ENCODE measurements at places on chromosomes 12 and 14. TPM values are rescaled to one million over a fixed set of nuclear protein-coding genes. Genes with fewer than 3 reads are reported as not detected.

Gene GLIPR1L1
- total RNA-seq: not detected

Gene MYO1H
- not detected for total RNA-seq

Gene TAS2R46
- 0.46 TPM for total RNA-seq

Gene ERBB3
- 228 TPM for total RNA-seq

Gene NR1H4
- 45.8 TPM for total RNA-seq

Gene GPR84
- 1.8 TPM for total RNA-seq

Gene P2RX7
- 7.7 TPM for total RNA-seq

Gene KRT7
- 335 TPM for total RNA-seq

DNA sequence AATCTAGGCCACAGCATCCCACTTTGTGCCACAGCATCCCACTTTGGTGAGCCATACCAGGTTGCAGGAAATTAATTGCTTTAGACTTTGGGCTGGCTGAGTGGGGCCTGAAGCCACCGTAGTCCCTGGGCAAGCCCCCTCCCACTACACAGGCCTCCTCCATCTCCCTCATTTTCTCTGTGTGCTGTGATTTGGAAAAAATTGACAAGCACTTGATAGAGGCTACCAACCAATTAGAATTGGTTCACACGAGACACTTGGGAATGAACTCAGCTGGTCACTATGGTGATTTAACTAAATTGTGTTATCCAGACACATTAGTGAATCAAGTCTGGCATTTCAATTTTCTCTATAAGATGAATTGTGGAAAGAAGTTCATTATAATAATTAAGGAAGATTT lies 481.1 kb downstream of the DIO2 start:
- no peak for DNase-seq

DNA sequence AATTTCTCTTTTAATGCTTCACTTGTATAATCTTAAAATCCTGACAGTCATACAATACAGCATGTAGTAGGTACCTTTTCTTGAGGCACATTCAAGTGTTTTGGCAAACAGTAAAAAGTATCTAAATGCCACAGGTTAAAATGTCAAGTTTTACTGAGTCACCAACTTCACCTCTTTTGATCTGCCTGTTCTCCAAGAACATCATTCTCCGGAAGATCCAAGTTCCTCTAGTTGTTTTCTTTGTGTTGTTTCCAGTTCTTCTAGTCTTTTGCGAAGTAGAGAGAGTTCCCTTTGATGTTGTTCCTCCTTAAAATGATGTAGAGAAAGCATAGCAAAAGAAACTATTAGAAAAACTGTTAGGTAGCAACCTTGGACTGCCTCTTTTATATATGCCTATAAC lies 151.1 kb downstream of the CEP83 start:
- DNase-seq: no peak

DNA sequence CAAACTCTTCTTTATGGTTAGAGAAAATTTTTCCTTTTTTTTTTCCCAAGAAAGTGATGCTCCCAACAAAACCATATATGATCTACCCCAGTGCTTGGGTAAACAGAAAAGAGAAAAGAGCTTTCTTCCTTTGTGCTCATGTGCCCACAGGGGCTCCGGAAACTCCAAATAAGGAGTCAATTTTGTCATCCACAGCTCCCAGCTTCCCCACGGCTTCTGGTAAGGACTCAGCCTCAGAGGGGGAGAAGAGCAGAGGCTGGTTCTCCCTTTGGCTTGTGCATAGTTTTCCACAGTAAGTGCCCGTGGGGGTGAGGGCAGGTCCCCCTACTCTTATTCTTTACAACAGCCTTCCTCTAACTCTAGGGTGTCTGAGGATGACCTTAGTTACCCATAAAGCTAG lies 13.3 kb upstream of the RGS6 start:
- DNase-seq: no peak

DNA sequence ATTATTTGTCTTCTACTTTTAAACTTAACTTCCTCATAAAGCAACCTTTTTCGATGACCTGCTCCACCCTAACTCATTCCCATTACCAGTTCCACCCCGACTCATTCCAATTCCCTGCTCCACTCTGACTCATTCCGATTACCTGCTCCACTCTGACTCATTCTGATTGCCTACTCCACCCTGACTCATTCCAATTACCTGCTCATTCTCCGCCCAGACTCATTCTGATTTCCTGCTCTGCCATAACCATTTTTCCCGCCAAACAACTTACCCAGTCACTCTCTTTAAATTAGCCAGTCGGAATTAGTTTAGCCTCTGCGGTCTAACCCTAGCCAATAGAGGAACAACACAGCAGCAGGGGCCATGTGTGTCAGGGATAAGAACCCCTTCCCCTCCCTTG lies 249.1 kb downstream of the DPY19L2 start:
- peak; percentile 54 for DNase-seq

- no peak for DNase-seq
These were observed 32.8 kb downstream of the FMNL3 start for GRCh38 chr12:49674318-49674981.

- DNase-seq: no peak
These were observed 11.1 kb downstream of the AQP6 start for GRCh38 chr12:49983892-49984291.

DNA sequence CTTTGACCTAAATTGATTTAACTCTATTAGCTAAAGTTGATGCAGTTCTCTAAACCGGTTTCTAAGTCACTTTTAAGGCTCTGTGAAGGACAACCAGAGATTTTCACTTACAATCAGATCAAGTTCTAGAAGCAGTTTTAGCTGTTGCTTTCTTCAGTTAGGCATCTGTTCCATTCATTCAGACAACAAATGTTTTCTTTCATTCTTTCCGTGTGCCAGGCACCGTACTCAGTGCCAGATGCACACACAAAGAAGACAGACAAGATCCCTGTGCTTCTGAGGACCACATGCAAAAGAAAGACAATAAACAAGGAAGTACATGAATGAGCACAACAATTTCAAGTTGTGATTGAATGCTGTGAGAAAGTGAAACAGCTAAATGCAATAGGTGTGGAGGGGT lies 11.1 kb upstream of the EGLN3 start:
- DNase-seq: no peak

DNA sequence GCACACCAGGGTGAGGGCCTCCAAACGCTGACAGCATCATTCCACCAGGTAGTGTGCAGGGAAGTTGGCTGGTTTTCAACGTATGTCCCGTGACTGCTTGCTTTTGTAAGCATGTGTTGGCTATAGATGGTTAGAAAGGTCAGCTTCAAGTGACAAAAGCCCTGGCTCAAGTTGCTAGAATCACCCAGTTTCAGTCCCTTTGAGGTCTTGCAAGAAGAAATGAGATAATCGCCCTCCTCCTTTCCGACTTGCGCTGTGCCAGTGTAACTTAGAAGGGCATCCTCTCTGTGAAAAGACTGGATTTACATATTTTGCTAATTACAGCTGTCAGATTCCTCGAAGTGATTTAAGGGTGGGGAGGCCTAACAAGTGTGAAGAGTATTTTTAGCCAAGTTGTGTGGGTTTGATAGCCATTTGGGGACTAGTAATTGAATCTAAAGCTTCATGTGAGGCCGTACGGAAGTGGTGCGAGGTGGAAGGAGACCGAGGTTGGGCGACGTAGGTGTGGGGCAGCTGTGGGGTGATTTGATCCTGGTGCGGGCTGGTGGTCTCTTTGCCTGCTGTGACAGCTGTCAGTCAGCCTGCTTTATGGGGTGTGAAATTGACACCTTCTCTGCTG lies 94.7 kb downstream of the CHST11 start:
- DNase-seq: no peak

GRCh38 chr12:684416-684815 lies 21.2 kb upstream of the NINJ2 start:
- no peak for DNase-seq

- no peak for DNase-seq
These were observed 84.2 kb downstream of the PDE3A start for GRCh38 chr12:20452496-20453010.

- DNase-seq: no peak
These were observed 13.4 kb upstream of the KLHL42 start for GRCh38 chr12:27766587-27766986.

DNA sequence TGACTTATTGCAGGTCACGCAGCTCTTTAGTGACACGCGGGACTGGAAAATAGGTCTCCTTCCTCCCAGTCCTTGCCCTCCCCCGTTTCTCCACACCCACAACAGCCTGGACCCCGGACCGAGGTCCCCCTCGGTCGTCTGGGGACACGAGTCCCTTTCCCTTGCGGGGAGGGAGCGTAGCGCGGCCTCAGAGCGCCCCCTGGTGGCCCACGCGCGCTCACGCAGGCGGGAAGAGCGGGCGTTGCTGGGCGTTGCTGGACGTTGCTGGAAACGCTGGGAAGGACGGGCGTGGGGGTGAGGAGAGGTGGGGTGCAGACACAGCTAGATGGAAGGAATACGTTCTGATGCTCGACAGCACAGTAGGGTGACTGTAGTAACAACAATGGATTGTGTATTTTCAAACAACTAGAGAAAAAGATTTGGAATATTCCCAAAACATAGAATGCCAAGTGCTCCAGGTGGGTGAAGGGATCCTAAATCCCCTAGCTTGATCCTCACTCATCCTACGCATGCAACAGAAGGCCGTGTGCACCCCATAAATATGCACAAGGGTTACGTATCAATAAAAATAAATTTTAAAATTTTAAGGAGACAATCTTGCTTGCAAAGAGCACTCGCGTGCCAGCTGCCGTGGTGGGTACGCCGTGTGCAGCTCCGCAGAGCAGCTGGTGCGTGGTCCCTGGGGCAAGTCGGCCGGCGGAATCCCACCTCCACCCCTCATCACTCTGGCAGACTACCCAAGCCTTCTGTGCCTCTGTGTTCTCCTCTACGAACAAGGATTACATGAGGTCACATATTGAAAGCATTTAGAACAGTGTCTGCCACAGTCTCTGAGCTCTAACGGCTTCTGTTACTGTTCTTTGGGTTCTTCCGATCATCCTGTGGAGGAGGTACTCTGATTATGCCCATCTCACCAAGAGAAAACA lies 87.4 kb downstream of the B4GALNT3 start:
- DNase-seq: peak; percentile 44

- DNase-seq: no peak
These were observed 264.2 kb upstream of the KITLG start for GRCh38 chr12:88844426-88844825.

DNA sequence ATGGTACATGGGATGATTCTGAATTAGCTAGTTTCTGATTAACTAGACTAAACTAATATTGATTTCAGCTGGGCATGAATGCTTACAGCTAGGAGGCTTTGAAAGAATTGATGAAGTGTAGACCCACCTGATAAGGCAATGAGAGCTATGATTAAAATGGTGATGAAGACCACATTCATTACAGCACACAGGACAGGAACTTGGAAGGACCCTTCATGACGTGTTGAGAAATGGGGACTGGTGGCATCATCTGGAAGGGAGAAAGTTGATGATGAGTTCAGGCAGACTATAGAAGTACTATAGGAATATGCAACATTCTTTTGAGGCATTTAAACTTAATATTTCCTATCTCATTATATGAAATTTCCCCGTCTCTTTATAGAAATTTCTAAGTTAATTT lies 4.5 kb downstream of the CD69 start:
- DNase-seq: no peak

DNA sequence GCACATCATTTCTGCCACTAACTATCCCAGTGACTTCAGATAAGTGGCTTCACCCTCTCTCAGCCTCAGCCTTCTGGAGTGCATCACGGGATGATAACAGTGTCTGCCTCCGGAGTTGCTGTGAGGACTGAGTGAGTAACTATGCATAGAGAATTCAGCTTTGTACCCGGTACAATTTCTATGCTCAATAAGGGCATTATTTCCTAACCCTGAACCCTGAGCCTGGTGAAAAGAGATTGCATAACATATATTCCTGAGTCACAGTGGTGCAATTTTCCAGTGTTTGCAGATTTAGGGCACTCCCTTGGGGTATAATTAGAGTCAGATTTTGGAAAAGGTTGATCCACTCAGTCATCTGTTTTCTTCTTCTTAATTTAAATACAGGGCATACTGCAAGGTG lies 181.1 kb downstream of the PTPN11 start:
- no peak for DNase-seq

All from mucosa of gallbladder (tissue), 1 donor.